D341Med (cell line): ENCODE measurements at places on chromosomes 3 and 15.

DNA sequence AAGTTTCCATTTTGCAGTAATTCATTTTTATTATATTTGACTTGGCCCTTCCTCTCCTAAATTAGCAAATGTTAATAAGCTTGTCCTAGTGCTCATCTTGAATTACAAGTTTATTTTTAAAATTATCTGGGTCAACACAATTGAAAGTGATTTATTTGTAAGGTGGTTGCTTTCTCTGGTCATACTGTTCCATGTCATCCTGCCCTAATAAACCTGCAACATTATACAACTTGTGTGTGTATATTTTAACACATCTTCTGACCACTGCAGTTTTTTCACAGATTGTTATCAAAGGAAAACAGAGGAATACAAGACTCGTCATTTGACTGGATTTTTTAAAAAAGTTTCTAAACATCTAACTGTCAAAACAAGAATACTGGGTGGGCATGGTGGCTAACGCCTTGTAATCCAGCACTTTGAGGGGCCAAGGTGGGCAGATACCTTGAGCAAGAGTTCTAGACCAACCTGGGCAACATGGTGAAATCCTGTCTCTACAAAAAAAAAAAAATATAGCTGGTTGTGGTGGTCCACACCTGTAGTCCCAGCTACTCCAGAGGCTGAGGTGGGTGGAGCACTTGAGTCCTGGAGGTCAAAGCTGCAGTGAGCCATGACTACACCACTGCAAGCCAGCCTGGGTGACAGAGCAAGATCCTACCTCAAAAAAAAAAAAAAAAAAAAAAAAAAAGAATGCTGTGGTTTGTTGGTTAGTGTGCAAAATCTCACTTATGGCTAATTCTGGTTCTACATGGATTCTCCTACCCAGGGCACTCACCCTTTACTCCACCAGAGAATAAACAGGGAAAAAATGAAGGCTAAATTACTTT is 5.0 kb upstream of the LRRFIP2 start:
- no peak for DNase-seq

DNA sequence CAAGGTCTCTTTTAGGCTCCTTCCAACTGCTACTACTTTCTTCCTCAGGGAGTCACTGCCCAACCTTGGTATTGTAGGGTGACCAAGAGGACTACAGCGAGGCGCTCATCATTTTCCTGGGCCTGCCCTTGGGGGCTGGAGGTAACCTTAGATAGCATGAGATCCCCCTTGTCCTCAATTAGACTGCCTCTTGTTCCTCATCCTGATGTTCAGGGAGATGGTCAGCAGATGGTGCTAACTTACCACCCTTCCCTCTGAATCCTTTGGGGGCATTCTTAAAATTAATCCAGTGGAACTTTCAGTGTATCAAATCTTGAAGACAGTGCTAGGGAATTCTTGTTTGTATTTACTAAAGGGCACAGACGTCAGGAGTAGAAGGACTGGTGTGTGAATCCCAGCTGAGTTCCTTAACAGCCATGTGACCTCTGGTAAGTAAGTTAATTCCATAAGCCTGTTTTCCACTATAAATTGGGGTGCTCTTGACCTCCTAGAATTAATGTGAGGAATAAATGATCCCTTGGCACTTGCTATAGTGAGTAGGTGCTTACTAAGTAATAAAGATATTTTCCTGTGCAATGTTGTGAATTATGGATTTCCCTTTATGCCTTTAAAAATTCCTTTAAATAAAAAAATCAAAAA is 4.1 kb upstream of the CLPX start:
- DNase-seq: peak; percentile 67

DNA sequence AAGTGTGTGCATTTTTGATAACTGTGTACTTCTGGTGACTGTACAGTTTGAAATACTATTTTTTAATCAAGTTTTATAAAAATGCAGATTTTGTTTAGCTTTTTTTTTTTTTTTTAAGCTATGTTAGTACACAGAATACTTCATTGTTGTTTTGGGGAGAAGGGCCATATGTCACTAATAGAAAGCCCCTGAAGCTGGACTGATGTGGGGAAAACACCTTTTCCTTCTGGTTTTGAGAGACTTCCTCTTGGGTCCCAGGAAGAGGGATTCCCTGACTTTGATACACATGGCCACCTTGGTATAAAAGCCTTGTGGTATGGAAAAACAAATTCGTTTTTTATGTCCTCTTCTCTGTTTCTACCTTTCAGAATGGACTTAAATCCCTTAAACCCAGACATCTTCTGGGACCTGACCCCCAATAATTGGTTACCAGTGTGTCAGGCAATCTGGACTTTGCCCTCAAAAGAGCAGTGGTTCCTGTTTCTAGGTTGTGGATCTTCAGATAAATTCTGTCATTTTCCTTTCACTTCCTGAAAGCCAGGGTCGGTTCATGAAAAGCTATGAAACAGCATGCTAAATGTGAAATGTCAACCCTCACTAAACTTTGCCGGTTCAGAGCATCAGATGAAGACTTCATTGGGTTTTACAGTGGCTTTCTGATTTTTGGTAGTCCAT is 31.1 kb upstream of the BLOC1S6 start:
- DNase-seq: no peak

DNA sequence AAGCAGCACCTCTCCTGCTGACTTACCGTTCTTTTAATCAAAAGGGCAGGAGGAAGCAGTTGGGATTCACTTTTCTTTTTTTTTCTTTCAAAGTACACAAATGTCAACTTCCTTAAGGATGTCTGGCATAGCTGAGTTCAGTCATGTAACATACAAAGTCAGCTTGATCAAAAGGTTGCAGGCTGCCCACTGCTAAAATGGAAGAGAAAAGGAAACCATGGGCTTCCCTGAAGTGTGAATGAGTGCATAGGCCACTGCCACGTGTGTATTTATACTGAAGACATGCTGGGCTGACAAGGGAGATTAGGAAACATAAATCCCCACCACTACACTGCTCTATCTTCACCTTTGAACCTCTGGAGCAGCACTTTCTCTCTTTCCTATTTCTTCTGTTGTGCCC is 312.5 kb downstream of the TIGIT start:
- DNase-seq: no peak

- DNase-seq: no peak
These were observed 125.7 kb downstream of the EEFSEC start for GRCh38 chr3:128278761-128279600.

DNA sequence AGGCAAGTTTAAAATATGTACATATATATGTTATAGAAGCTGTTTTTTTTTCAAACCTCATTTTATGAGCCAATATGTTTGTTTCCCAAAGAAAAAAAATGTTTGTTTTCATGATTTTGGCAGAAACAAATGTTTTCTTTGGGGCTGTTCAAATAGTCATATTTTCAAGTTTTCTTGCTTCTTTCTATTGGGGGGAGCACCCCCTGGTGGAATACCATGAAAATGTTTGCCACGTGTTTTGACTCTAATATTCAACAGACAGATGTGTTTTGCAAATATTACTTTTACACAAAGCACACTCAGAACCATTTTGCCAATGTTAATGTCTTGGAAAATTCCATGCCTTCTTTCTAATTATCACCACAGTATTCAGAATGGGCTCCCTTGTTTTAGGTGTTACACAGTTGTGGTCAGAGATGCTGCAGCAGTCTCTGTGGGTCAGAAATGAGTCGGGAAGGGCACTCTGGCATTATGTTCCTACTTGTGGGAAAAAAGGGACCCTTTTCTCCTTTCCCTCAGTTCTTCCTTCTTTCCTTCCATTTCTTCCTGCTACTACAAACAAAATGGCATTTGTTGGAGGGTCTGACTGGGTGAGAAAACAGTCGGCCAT is 817.0 kb downstream of the TUSC7 start:
- DNase-seq: peak; percentile 29

GRCh38 chr3:111248406-111248805 is 176.8 kb downstream of the NECTIN3 start:
- no peak for DNase-seq
